LHCN-M2 (cell line): ENCODE measurements at places on chromosomes 16 and 17. TPM values are rescaled to one million over a fixed set of nuclear protein-coding genes. Genes with fewer than 3 reads are reported as not detected.

The IRX6 gene
- total RNA-seq: 0.06 TPM in 1 of 2 replicates, not detected in the other

The TEX19 gene
- 0.06 TPM in 2 replicates for total RNA-seq

The SLC47A1 gene
- total RNA-seq: 0.17 TPM in 1 of 2 replicates, not detected in the other

The SLC5A10 gene
- total RNA-seq: not detected in 2 replicates

The TMED6 gene
- total RNA-seq: not detected in 2 replicates

The PAQR4 gene
- total RNA-seq: 32.1 and 35.3 TPM in 2 replicates
